Uterus (tissue), 4 donors: ENCODE measurements at places on chromosomes 1 and 21. TPM values are rescaled to one million over a fixed set of nuclear protein-coding genes. Genes with fewer than 3 reads are reported as not detected.

Gene HHAT
- total RNA-seq: 10.9 TPM

Gene NR5A2
- 7.7 TPM for total RNA-seq

Gene ADCY10
- total RNA-seq: 0.48 TPM

Gene KRTAP19-8
- not detected for total RNA-seq

Gene DPT
- 54.8 TPM for total RNA-seq

- no peak for DNase-seq
Measured at GRCh38 chr1:153353226-153353947, 4.3 kb upstream of the S100A9 start.

DNA sequence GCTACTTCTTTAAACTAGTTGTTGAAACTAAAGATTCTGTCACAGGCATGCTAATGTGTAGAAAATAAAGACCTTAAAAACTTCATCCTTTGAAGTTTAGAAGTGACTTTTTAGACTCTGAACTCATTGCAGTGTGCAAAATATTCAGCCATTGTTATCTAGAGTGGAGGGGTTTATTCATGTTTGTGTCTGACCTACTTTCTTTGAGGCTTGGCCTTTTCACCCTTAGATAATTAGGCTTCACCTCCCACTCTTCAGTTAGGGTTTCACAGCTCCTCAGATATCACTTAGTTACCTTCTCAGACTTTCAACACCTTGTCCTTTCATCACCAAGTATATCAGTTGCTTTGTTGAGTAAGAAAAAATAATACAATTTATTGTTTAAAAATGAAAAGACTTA is 75.9 kb downstream of the IVNS1ABP start:
- no peak for DNase-seq

GRCh38 chr1:200062143-200062542 is 34.6 kb downstream of the NR5A2 start:
- no peak for DNase-seq

- DNase-seq: no peak
Measured at GRCh38 chr21:40760821-40761220, 86.1 kb downstream of the DSCAM start.

- no peak for DNase-seq
Measured at GRCh38 chr1:32406629-32407111, 12.4 kb upstream of the BSDC1 start.

GRCh38 chr1:26027716-26028489 is 6.3 kb downstream of the EXTL1 start:
- no peak for DNase-seq

DNA sequence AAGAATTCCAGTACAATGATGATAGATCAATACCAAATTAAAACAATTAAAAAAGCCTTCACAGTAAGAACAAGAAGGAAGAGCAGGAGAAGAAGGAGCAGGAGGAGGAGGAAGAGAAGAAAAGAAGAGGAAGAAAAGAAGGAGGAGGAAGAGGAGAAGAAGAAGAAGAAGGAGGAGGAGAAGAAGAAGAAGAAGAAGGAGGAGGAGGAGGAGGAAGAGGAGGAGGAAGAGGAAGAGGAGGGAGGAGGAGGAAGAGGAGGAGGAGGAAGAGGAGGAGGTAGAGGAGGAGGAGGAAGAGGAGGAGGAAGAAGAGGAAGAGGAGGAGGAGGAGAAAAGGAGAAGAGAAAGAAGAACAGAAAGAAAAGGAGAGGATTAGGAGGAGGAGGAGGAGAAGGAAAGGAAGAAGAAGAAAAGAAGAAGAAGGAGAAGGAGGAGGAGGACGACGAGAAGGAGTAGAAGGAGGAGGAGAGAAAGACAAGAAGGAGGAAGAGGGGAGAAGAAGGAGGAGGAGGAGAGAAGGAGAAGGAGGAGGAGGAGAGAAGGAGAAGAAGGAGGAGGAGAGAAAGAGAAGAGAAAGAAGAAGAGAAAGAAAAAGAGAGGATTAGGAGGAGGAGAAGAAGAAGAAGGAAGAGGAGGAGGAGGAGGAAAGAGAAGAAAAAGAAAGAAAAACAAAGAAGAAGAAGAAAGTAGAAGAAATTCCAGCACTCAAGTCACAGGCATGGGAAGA is 68.5 kb upstream of the GRIK3 start:
- DNase-seq: no peak

DNA sequence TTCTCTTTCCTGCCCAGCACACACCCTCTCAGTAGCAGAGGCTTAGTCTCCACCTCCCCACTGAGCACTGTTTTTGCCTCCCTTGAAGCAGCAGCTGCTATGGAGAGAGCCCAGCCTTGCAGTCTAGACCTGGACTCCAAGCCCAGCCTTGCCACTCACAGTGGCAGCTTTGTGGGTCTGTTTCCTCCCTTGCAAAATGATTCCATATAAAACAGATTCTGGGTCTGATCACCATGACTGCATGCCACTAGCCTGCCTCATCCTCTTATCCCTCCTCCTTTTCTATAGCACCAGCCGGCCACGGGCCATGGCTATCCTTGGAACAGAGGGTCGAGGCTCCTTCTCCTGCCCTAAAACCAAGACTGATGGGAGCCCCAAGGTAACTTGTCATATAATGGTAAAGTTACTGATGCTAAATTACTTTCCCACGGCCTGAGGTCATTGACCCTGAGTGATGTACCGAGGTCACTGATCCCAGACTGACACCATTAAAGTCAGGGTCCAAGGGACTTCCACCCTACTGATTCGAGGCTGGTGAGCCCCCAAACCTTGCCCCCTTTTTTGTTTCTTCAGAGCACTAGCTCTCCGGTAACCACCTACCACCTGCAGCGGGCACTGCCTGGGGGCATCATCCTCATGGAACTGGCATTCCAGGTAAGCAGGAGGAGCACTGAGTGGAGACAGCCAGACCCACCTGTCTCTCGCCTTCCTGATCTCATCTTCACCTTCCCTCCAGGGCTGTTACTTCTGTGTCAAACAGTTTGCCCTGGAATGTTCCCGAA is 7.9 kb downstream of the HYI start:
- DNase-seq: no peak

DNA sequence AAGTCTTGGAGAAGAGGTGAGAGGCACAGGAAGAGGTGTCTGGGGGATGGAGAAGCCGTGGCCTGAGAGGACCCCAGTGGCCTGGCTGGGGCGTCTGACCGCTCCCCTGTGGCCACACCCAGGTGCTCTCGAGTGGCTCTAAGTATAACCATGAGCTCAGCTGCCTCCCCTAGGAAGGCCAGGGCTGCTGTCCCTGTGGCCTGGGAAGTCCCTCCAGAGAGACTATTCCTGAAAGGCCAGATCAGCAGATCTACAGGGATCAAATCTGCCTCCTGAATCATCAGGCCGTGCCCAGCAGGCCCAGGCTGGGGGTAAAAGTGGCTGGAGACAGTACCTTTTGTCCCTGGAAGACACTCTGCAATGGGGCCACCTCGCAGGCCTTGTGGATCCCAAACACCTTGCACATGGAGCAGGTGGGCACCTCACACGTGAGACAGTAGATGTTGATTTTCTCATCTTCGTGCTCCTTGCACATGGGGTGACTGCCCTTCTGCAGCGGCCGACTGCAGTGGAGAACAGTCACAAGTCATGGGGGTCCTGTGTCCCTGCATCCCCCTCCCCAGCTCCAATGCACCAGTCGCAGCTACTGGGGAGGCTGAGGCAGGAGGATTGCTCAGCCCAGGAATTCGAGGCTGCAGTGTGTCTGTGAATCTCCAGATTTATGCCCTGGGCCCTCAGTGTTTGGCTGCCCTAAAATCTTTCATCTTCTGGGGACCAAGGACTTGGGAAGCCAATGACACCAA is 6.4 kb downstream of the TRIM63 start:
- no peak for DNase-seq
